Right lobe of liver (tissue), 6 donors: ENCODE measurements at places on chromosomes 1 and 21. TPM values are rescaled to one million over a fixed set of nuclear protein-coding genes. Genes with fewer than 3 reads are reported as not detected.

EDARADD gene
- not detected for total RNA-seq

CELA2B gene
- not detected for total RNA-seq

CHRM3 gene
- under 0.01 TPM for total RNA-seq

GJA4 gene
- total RNA-seq, result 17.2 TPM

LCE3D gene
- total RNA-seq, result not detected

OR2M3 gene
- total RNA-seq, result not detected

KIAA0040 gene
- 5.2 TPM for total RNA-seq

COL24A1 gene
- not detected for total RNA-seq

MASP2 gene
- total RNA-seq, result 222 TPM

S100A8 gene
- 19.5 TPM for total RNA-seq

BPNT1 gene
- total RNA-seq, result 17.5 TPM

UROD gene
- 71.2 TPM for total RNA-seq

MTARC2 gene
- total RNA-seq, result 43.7 TPM

BEND5 gene
- 0.47 TPM for total RNA-seq

FAM177B gene
- total RNA-seq, result not detected

SH2D2A gene
- total RNA-seq, result 0.74 TPM

HPCAL4 gene
- not detected for total RNA-seq

COPA gene
- 84.8 TPM for total RNA-seq

PPCS gene
- 44.1 TPM for total RNA-seq

PPIAL4G gene
- total RNA-seq, result not detected

SLAMF9 gene
- 1.5 TPM for total RNA-seq

SMPDL3B gene
- not detected for total RNA-seq

CD53 gene
- total RNA-seq, result 13.6 TPM

MIB2 gene
- 30.8 TPM for total RNA-seq

DFFA gene
- 17.5 TPM for total RNA-seq

CCDC190 gene
- total RNA-seq, result not detected

GNAI3 gene
- 3.2 TPM for total RNA-seq

SERPINC1 gene
- total RNA-seq, result 1,767 TPM

DCST1 gene
- total RNA-seq, result not detected

C1QC gene
- 68.6 TPM for total RNA-seq

KCNT2 gene
- 7.4 TPM for total RNA-seq

EPB41 gene
- 58.7 TPM for total RNA-seq

AHDC1 gene
- total RNA-seq, result 12.1 TPM

RXRG gene
- total RNA-seq, result 0.26 TPM
